ENCODE measurements at places on chromosomes 2 and 18.

- no peak for DNase-seq
Observed at GRCh38 chr18:24076950-24077349, 61.9 kb upstream of the CABYR start.

GRCh38 chr18:56431551-56431950, 206.8 kb downstream of the TXNL1 start:
- no peak for DNase-seq

- DNase-seq = no peak
Observed at GRCh38 chr2:241128266-241128665, 21.0 kb downstream of the PASK start.

- DNase-seq = no peak
Observed at GRCh38 chr2:62688771-62689170, 16.7 kb upstream of the EHBP1 start.

DNA sequence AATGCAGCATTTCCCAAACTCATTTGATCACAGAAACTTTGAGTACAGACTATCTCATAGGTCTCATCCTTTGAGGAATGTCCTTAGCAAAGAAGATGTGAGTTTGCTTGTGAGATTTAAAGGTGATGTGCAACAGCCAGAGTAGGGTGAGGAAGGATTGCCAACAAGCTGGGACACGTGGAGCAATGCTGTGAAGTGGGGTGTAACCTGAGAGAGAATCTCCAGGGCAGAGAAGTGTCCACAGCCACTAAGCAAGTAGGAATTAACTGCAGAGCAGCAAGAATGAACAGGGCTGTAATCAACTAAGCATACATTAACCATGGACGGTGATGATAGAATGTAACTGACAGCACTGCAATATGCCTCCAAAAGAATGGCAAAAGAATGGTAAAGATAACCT, 469.9 kb upstream of the NRP2 start:
- DNase-seq = no peak

- no peak for DNase-seq
Observed at GRCh38 chr2:103743195-103743594, 981.4 kb downstream of the TMEM182 start.

- peak; percentile 13 for DNase-seq
Observed at GRCh38 chr18:22827216-22827615, 105.9 kb upstream of the RBBP8 start.

GRCh38 chr2:121689356-121689755, 40.1 kb upstream of the CLASP1 start:
- DNase-seq = peak; percentile 71

GRCh38 chr2:99088017-99088416, 53.5 kb upstream of the C2orf15 start:
- no peak for DNase-seq

GRCh38 chr2:218859556-218859987, at the start of gene WNT6:
WNT6 (plus strand) TSS chr2:218859805; CDS start chr2:218860038, 233 bp downstream.
- no peak for DNase-seq

DNA sequence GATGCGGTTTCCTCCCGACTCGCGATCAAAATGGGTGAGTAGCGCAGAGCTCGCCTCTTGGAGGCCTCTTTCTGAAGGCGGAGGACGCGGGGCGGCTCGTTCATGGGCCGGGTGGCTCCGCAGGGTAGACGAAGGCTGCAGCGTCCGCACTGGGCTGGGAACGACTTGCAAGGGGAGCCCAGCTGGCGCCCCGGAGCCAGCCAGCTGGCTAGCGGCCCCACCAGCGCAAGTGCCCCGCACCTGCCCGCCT, 328 bp upstream of the PASK start:
- no peak for DNase-seq

- no peak for DNase-seq
Observed at GRCh38 chr18:54852780-54853675, 24.8 kb downstream of the RAB27B start.

GRCh38 chr2:137842430-137842829, 121.8 kb upstream of the HNMT start:
- no peak for DNase-seq

DNA sequence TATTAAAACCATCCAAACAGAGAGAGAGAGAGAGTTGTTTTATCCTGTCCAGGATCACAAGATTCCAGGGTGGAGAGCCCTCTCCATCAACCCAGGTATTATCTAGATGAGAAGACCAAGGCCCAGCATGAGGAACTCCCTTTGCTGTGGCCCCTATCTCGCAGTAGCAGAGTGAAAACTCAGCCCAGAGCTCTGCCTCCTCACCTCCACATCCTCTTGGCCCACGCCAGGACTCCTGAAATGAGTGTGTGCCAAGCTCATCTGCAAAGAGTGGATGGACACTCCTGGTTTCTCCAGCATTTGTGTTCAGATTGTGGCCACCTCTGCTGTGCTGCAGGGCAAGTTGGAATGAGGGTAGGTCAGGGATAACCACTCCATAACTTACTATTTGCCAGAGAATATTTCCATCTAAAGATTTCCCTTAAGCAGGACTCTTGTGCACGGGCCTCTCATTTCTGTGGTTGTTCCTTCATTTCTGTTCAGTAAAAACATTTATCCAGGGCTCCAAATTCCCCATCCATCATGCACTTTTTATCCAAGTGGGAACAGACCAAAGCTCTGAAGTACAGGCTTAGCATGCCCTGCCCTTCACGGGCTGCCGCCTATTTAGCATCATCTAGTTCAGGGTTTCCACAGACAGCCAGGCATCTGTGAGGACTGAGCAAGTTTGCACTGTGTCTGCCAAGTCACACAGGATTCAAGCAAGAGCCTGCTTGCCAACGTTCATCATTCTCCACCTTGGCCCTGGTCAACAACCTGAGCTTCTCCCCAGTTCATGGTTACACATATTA, 583.2 kb upstream of the ID2 start:
- DNase-seq = no peak

DNA sequence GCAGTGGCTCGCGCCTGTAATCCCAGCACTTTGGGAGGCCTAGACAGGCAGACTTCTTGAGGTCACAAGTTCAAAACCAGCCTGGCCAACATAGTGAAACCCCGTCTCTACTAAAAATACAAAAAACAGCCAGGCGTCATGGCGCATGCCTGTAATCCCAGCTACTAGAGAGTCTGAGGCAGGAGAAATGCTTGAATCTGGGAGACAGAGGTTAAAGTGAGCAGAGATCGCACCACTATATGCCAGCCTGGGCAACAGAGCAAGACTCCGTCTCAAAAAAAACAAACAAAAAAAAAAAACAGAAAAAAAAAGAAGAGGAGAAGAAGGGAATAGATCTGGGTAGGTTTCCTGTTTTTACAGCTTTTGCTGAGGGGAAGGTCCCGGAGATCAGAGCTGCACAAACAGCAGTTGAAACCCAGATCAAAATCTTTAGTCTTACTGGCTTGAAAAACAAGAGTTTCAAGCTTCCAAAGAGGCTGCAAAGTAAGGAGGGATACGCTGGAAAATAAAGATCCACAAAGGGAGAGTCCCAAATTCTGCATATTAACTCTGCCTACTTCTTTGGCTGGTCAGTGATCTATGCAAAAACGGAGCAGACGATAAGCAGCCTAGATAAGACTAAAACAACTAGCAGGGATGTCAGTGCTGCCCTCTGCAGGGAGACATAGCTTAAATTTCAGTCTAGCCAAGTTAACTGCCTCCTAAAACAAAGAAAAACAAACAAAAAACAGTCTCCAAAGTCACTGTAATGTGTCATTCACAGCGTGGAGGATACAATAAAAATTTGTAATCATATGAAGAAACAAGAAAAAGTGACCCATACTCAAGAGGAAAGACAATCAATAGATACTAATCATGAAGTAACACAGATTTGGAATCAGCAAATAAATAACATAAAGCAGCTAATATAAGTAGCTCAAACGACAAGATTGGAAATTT, 74.1 kb downstream of the TLK1 start:
- peak; percentile 53 for DNase-seq

DNA sequence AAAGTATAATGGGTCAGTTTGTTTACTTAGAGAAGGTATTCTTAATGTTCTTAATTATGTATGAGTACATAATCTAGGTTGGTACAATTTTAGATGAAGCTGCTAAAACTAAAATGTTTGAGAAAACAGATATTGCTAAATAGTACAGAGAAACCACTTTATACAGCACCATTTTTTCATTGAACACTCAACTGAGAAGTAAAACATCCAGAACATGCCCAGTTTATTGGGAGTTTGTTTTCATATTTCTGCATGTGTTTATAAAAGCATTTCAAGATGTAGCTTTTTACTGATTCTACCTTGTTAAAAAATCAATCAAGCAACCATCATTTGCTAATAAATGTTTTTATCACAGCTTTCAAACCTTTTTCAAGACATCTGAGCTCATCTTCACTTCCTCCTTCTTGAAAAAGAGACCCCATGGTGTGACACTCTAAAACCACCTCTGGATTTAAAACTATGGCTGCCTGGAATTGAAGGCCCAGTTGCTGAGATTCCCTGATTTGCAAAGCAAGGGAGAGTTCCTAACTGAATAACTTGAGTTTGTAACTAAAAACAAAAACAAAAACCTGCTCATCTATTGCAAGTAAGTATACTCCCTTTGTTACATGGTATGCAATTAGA, 585.9 kb downstream of the ZEB2 start:
- DNase-seq = no peak

Data from fibroblast of gingiva (primary cell).